ENCODE measurements at places on chromosomes 7 and 10. TPM values are rescaled to one million over a fixed set of nuclear protein-coding genes. Genes with fewer than 3 reads are reported as not detected.

GRCh38 chr10:12177642-12178041, 18.0 kb downstream of the NUDT5 start:
- no peak for DNase-seq

Gene EEPD1
- total RNA-seq, result 9.0 TPM

DNA sequence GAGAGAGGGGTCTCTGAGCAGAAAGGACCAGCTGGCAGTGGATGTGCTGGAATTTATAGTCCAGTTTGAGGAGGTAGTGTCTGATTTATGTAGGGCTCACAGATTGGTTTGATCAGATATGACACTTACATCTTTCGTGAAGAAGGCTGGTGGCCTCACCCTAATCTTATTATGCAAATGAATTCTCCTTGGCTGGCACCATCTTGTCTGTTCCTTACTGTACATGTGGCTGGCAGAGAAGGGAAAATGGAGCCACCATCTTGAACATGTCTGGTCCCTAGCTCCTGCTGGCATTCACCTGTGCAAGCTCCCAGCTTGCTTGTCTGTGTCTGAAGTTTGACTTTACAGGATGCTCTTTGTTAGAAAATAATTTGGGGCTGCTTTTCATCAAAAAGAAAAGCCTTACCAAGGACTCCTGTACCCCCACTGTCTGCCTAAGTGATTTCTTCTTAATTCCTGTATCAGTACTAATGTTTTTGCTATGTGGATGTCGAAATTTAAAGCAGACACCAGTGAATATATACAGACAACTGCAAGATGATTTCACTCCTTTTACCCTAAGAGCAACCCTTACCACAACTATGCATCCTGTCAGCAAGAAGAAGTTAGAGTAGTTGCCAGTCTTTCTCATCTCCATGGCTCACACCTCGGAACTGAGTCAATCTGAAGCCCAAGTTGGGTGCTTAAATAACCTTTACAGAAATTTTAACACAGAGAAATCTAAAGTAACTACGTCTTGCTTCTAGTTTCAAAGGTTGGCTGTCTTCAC, 322.0 kb upstream of the SEMA3D start:
- DNase-seq, result no peak

Gene GHRHR
- total RNA-seq, result not detected

GRCh38 chr7:105278565-105278964, 110.2 kb downstream of the SRPK2 start:
- no peak for DNase-seq

Gene ITPRID1
- not detected for total RNA-seq

GRCh38 chr7:156000601-156001396, 188.5 kb upstream of the SHH start:
- DNase-seq, result no peak

- no peak for DNase-seq
Measured at GRCh38 chr7:37333075-37333474, 115.6 kb downstream of the ELMO1 start.

Gene OR2A14
- not detected for total RNA-seq

Gene AS3MT
- 6.2 TPM for total RNA-seq

- DNase-seq, result peak; percentile 47
Measured at GRCh38 chr7:35716038-35716803, 21.3 kb upstream of the HERPUD2 start.

GRCh38 chr10:85624511-85624910, 742.1 kb downstream of the GRID1 start:
- DNase-seq, result no peak

DNA sequence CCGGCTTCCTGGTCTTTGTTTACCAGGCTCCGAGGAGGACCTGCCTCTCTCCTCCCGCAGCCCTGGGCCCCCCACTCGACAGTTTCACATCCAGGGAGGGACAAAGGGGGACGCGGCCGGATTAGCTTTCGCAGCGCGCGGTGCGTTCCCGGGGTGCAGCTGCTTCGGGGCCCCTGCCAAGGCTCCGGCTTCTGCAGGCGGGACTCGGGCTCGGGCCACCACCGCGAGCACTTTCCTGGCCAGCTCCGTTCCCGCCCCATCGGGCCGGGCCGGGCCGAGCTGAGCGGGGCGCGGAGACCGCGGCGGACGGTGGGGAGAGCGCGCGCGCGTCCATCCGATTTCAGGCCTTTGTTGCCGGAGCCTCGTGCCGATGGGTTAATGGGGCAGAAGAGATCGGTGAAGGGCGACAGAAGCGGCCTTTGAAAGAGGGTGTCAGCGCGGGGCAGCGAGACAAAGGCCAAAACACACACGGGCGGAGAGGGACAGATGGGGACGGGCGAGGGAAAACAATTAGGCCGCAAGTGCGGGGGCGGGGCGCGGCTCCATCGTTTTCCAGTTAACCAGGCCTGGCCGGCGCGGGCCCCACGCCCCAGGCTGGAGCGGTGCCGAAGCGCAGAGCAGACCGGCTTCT, 8.5 kb upstream of the UNCX start:
- peak; percentile 83 for DNase-seq
